ENCODE measurements at places on chromosomes 3 and 15.

GRCh38 chr3:47954567-47954966 lies 61.6 kb downstream of the MAP4 start:
- DNase-seq: no peak

DNA sequence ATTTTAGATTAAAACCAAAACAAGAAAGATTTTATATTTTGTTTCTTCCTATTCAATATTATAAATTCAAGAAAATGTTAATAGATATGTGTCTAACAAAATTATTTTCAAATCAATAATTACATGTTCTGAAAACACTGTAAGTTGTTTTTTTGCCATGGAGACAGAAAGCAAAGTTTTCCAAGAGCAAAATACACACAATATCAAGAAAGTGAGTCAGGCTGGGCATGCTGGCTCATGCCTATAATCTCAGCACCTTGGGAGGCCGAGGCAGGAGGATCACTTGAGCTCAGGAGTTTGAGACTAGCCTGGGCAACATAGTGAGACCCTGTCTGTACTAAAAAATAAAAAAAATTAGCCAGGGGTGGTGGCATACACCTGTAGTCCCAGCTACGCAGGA lies 71.7 kb downstream of the TTC23 start:
- no peak for DNase-seq

DNA sequence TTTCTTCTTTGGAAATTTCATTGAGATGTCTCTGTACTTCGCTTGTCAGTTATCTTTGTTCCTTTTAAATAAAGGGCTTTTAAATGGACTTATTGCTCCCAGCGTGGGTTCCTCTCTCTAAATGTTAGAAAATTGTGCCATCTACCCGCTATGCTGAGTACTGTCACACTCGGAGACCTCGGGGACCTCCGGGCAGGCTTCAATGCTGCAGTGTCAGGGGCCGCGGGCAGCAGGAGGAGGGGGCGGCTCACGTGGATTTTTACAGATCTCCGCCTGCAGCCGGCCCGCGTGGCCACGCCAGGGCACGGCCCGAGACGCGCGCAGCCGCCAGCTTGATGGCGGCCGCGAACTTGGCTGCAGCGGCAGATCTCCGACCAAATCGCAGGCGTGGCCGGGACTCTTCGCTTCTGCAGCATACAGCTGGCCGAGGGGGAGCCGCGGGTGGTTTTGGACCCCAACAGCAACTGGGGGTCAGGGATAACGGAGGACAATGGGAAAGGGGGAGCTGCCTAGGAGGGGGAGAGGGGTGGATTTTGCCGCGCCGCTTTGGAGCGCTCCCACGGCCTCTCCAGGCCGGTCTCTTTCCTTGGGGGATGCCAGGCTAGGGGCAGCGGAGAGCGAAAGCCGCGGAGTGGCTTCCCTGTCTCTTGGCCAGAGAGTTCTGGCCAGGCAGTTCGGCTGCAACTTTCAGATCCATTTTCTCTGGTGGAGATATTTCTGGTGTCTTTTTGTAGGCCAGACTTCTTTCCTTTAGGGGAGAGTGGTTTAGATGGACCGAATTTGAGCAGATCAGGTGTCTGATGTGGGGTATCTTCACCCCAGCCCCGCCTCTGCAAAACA lies 15.3 kb downstream of the NR2F2 start:
- no peak for DNase-seq

- no peak for DNase-seq
These were observed 11.9 kb upstream of the CHRM5 start for GRCh38 chr15:33956397-33956796.

DNA sequence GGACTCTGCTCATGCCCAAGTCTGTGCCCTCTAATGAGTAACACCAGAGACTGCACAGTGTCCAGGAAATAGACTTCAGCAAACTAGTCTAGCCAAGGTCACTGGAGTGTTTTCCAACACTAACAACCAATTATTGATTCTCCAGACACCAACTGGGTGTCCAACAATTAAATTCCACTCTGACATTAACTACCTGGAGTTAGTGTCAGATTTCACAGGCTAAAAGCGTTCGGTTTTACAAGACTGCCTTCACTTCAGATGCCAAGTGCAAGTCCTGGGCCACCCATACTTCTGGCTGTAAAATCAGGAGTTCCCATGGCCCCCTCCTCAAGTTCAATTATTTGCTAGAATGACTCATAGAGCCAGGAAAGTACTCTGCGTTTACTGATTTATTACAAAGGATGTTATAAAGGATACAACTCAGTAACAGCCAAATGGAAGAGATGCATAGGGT lies 20.8 kb upstream of the CFAP161 start:
- no peak for DNase-seq

DNA sequence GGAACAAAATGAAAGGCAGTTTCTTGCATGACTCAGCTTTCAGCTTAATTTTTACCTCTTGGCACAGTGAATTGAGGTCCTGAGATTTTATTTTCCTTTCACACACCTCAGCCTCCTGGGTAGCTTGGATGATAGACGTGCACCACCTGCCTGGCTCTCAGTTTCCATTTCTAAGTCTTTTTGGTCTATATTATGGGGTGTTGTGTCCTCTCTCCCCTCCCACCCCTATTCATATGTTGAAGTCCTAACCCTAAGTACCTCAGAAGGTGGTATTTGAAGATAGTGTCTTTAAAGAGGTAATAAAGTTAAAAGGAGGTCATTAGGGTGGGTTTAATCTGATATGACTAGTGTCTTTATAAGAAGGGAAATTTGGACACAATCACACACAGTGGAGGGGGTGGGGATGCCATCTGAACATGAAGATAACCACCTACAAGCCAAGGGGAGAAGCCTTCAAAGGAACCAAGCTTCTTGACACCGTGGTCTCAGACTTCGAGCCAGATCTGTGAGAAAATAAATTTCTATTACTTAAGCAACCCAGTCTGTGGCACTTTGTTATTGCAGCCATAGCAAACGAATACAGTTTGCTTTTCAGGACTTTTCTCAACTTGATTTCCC lies 85.2 kb downstream of the STRIT1 start:
- no peak for DNase-seq

- DNase-seq: no peak
These were observed 768 bp upstream of the SEMA5B start for GRCh38 chr3:123028233-123028828.

DNA sequence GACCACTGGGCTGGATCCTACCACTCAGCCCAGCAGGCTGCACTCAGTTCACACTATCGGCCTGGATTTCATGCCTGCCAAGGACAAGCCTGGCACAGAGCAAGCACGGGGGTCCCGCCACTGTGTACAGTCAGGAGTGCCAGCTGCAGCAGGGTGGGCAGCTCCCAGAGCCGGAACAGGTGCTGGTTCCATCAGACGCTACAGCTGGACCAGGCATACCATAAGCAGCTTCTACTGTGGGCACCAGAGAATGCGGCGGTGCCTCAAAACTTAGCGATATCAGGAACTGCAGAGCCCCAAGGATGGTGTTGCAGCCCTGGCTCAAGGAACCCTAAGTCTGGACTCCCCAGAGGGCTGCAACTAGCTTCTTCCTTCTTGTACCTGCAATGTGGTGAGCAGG lies 124.8 kb downstream of the BCHE start:
- no peak for DNase-seq

DNA sequence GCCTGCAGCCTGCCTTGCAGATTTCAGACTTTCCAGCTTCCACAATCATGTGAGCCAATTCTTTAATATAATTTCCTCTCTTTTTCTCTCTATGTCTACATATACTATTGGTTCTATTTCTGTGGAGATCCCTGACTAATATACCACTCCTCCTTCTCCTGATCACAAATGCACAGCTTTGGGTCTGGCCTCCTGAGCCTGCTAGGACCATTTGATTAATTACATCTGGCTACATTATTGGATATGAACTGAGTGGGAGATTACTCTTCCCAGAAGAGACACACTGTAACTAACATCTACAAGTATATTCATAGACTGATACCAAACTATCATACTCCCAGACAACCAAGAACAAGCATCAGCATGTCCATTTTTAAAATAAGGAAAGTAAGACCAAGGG lies 188.9 kb upstream of the LMCD1 start:
- no peak for DNase-seq

DNA sequence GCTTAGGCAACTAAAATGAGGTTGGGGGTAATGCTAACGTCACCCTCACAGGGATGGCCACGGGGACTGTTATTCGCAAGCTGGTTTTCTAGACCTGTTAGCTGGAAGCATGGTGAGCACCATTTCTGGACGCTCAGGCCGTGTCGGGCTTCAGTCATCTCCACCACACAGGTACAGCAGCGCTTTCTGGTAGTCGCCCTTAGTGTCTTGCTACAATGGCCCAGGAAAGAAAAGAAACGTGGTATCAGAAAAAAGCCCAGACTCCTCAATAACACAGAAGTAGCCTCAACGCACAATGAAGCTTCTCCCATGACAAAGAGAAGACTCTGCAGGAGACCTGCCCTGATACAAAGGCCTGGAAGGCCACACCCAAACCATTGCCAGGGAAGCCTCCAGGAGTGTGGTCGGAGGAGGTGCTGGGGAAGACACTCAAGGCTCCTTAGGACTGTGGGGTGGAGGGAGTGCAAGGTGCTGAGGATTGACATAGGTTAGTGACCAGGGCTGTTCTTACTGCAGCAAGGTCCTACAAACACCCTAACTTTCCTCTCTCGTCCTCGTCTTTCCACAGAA lies 50.2 kb downstream of the ANXA2 start:
- DNase-seq: no peak

DNA sequence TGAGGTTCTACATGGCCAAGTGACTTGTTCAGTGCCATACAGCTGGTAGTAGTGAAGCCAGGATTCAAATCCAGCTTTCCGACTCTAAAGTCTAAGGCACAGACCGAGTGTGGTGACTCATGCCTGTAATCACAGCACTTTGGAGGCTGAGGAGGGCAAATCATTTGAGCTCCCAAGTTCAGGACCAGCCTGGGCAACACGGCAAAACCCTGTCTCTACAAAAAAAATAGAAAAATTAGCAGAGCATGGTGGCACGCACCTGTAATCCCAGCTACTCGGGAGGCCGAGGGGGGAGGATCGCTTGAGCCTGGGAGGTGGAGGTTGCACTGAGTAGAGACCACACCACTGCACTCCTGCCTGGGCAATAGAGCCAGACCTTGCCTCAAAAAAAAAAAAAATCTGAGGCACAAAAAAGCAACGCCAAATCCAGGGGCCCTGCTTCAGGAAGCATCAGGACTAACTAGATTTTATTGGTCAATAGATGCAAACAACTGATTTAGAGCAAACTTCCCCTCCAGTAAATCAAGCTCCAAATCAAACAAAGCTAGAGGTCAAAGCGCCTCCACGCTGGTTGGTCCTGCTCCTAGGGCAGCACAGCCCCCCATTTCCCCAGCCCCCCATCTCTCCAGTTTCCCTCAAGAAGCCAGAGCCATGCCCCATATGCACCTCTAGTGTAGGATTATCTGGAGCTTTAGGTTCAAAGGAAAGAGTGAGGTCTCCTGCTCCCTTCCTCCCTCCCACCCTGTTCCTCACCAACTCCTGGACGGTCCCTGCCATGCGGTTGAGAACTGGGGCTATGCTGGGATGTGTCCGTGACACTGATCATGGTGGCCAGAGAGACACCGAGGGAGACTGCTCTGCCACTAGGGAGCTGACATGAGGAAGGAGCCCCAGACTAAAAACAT lies 2.9 kb upstream of the TNK2 start:
- DNase-seq: no peak

DNA sequence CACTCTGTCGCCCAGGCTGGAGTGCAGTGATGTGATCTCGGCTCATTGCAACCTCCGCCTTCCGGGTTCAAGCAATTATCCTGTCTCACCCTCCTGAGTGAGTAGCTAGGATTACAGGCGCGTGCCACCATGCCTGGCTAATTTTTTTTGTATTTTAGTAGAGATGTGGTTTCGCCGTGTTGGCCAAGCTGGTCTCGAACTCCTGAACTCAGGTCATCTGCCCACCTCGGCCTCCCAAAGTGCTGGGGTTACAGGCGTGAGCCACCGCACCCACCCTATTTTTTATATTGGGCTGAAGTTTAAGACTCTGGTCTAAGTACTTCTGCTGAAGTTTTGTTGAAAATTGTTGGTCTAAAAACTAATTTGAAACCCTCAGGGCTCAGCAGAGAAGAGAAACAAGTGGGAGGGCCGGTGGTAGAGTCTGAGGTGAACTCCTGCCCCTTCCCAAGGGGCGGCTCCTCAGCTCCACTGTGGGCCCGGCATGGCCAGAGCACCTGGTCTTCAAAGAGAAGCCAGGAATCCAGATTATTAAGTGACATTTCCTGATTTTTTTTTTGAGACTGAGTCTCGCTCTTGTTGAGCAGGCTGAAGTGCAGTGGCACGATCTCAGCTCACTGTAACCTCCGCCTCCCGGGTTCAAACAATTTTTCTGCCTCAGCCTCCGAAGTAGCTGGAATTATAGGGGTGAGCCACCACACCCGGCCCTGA lies 4.0 kb downstream of the HDAC11 start:
- DNase-seq: no peak
